Thoracic aorta (tissue), 2 donors: ENCODE measurements at places on chromosomes 6 and 20. TPM values are rescaled to one million over a fixed set of nuclear protein-coding genes. Genes with fewer than 3 reads are reported as not detected.
A peak's percentile ranks its signal among the peaks of the same experiment; 100 is the strongest.

DNA sequence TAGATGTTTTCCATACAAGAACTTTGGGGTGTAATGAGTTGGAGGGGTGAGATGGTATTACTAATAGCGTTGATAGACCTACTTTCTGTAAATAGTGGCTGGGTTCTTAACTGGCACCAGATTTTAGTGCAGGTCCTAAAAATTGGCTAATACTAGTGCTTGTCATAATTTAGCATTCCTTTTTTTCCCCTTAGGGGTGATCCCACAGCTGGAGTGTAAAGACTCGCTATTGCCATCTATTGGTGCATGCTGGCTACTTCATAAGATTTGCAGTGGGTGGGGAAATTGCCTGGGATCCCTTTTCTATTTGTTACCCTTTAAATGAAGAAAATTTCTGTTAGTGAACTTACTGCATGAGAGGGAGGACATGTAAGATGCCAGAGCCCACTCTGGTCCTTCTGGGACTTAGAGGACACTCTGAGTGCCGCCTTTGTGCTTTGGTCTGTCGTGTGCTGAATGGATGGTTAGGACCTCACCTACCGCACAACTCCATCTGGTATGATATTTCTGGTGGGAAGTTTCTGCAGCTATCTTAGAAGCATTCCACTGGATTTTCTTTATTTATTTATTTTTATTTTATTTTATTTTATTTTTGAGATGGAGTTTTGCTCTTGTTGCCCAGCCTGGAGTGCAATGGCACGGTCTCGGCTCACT lies 195.5 kb downstream of the JARID2 start:
- peaks cover 39% of the 10 kb centered on the region for H3K4me1 ChIP-seq
- DNase-seq: peak; percentile 6
- no peaks in the 10 kb centered on the region for H3K36me3 ChIP-seq
- no peak overlapping the region for H3K27ac ChIP-seq
- no peak overlapping the region for H3K4me3 ChIP-seq

DNA sequence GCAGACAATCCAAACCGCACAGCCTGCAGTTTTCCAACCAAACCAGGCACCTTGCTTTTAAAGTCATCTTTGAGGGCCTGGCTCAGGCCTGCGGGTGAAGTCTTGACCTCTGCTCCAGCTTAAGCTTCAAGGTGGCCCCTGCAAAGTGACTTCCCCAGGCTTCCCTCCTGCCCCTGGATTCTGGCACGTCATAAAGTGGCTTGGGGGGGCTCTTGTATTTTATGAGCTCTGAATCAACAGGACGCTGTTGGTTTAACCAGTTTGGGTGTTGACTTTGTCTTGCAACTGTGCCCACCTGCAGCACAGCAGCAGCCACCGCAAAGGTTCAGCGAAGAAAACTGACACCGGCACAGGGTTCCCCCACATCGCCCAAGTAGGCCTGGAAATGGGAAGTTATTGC lies 81.2 kb downstream of the NFATC2 start:
- no peak overlapping the region for H3K4me3 ChIP-seq
- peaks cover 11% of the 10 kb centered on the region for H3K4me1 ChIP-seq
- no peaks in the 10 kb centered on the region for H3K27me3 ChIP-seq
- no peaks in the 10 kb centered on the region for H3K36me3 ChIP-seq
- no peak overlapping the region for H3K27ac ChIP-seq

SLC22A2 gene
- not detected for total RNA-seq

DNA sequence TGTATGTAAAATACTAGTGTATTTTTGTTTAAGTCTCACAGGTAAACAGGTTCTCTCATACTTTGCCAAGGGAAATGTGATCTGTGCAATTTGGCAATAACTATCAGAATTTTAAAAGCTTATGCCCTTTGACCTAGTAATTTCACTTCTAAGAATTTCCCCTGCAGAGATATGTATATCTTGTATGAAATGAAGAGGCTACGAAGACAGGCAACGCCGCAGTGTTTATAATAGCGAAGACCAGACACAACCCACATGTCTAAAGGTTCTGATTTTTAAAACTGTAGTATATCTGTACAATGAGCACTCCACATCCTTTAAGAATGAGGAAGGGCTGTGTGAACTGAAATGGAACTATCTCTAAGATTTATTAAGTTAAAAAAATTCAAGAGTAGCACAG lies 7.5 kb downstream of the TRAF3IP2 start:
- no peaks in the 10 kb centered on the region for H3K27me3 ChIP-seq
- no peaks in the 10 kb centered on the region for H3K36me3 ChIP-seq
- H3K4me1 ChIP-seq: peaks cover 23% of the 10 kb centered on the region
- H3K4me3 ChIP-seq: no peak overlapping the region
- H3K27ac ChIP-seq: no peak overlapping the region

ENPP1 gene
- 27.8 TPM for total RNA-seq

DNA sequence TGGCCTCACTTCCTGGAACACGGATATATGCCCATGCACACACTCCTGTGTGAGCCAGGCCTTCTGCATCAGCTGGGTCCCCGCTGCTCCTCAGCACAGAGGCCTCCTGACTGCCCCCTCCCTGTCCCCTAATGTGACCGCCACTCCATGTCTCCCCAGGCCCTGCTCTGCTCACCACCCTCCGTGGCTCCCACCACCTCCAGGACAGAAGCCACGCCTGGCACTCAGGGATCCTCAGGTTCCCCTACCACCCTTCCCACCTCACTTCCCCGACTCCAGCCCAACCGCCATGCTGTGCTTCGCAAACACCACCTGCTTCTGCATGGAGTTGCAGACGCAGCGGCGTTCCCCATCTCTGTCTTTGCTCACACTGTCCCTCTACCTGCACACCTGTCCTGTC lies 4.3 kb upstream of the SRC start:
- no peak overlapping the region for H3K4me3 ChIP-seq
- no peaks in the 10 kb centered on the region for H3K27me3 ChIP-seq
- no peak for DNase-seq
- peaks cover 6% of the 10 kb centered on the region for H3K4me1 ChIP-seq
- H3K36me3 ChIP-seq: no peaks in the 10 kb centered on the region
- H3K27ac ChIP-seq: no peak overlapping the region

- no peaks in the 10 kb centered on the region for H3K27me3 ChIP-seq
- H3K4me3 ChIP-seq: no peak overlapping the region
- peaks cover 9% of the 10 kb centered on the region for H3K4me1 ChIP-seq
- H3K27ac ChIP-seq: no peak overlapping the region
Measured at GRCh38 chr6:39051399-39052122, 3.0 kb downstream of the GLP1R start.

DNA sequence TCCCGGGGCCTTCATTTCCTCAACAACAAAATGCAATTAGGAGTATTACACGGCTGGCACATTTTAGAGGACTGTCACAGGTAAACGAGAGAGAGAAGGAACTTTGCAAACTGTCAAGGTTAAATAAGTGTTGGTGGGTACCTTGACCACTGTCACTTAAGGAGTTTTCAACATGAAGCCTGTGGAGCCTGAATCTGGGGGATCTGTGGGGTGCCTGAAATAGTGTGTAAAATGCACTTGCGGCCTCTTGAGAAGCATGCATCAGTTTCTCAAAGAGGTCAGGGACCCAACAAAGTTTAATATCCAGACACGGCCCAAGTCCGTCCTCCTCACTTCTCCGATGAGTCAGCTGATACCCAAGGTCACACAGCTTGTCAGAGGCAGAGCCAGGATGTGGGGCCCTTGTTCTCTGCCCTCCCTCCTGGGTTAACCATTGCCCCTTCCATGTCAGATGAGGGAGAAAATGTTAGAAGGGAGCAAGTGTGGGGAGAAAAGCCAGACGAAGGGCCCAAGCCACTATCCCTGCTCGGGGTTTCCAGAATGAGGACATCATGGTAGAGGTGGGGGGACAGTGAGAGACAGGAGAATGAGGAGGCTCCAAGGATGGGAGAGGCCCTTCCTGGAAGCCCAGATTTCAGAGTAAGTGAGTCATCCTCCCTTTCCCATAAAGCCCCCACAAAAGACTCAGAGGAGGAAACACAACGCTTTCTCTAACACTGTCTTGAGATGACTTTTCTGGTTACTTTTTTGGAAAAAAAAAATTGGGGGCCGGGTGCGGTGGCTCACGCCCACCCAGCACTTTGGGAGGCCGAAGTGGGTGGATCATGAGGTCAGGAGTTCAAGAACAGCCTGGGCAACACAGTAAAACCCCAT lies 42.2 kb downstream of the C6orf132 start:
- H3K27ac ChIP-seq: no peak overlapping the region
- peaks cover 4% of the 10 kb centered on the region for H3K4me1 ChIP-seq
- no peak for DNase-seq
- no peaks in the 10 kb centered on the region for H3K27me3 ChIP-seq
- H3K4me3 ChIP-seq: no peak overlapping the region

GRCh38 chr6:43229803-43230620 lies 731 bp upstream of the DNPH1 start:
- H3K4me3 ChIP-seq: peak overlapping the region; percentile 70
- no peak for DNase-seq
- no peaks in the 10 kb centered on the region for H3K27me3 ChIP-seq
- H3K36me3 ChIP-seq: no peaks in the 10 kb centered on the region

DNA sequence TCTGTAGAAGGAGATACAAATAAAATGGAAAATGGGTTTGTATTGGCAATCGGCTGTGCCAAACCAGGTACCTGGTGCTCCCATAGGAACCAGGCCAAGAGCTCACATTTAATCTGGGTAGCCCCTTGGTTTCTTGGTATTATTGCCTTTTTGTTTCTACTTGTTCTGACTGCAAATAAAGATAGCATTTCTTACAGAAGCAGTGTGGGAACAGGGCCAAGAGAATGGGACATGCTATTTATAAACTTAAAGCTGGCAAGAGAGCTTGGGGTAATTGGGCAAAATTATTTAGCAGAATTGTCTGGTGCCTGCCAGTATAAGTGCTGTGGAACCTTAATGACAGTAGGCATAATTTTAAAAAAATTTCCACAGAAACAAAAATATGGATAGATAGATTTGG lies 113.5 kb upstream of the GLP1R start:
- H3K4me1 ChIP-seq: no peaks in the 10 kb centered on the region
- no peaks in the 10 kb centered on the region for H3K36me3 ChIP-seq
- no peaks in the 10 kb centered on the region for H3K27me3 ChIP-seq
- H3K4me3 ChIP-seq: no peak overlapping the region
- no peak overlapping the region for H3K27ac ChIP-seq
- no peak for DNase-seq

DNA sequence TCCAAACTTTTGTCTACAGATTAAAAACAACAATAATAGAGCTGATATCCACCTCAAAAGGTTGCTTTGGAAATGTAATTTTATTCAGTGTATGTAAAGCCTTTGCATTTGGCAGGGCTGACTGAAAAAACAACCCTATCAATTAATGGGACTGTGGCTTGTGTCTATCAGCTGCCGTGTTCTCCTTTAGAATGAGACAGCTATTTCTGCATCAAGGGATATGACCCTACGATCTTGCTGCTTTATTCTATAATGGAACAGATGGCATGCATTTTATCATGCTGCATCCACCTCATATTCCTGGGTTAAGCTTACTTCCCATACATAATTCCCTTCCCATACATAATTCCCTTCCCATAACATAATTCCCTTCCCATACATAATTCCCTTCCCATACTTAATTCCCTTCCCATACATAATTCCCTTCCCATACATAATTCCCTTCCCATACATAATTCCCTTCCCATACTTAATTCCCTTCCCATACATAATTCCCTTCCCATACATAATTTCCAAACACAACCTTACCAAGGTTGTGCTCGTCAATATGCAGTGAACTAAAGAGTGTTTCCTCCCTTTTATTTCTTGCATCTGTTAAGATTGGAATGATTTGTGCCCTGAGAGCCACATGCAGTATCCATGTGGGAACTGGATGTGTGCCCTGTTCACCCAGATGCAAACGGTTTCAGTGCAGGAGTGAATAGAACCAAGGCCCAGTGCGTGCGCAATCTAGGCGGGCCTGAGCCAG lies 26.8 kb downstream of the SERPINB6 start:
- no peak for DNase-seq
- no peak overlapping the region for H3K4me3 ChIP-seq
- no peaks in the 10 kb centered on the region for H3K4me1 ChIP-seq
- H3K27ac ChIP-seq: no peak overlapping the region
- peaks cover 22% of the 10 kb centered on the region for H3K36me3 ChIP-seq

DNA sequence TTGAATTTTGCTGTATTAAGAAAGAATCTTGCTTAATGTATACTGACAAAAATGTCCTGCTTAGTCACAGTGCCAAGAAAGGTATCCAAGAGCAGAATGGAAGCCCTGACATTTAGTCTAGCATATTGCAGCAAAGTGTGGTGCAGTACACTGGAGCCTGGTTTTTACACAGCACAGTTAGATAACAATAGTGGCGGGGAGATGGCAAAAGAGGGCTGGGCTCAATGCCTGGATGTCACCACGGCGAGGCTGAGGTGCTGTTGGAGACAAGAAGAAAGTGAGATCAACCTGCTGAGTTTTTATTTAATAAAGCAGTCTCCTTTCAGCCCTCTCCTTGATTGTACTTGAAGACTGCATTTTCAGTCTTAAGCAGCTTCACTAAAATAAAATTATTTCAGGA lies 426.0 kb downstream of the LMBRD1 start:
- H3K36me3 ChIP-seq: no peaks in the 10 kb centered on the region
- no peak overlapping the region for H3K4me3 ChIP-seq
- H3K4me1 ChIP-seq: no peaks in the 10 kb centered on the region

DNA sequence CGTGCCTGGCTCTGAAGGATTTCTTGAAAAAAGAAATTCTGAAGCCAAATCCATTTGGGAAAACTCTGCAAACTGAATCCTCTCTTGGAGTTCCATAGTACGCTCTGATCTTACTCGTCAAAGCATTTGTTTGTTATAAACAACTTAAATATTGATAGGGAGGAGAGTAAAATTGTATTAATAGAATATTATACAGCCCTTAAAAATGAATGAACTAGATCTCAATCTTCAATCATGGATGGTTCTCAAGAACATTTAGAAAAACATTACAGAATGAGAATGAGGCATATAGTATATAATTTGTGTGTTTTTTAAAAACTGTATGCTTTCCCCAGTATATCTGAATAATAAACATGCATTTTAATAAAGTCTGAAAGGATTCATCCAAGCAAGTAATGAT lies 24.8 kb downstream of the KCTD20 start:
- H3K27ac ChIP-seq: no peak overlapping the region
- H3K27me3 ChIP-seq: no peaks in the 10 kb centered on the region
- no peak for DNase-seq
- no peaks in the 10 kb centered on the region for H3K36me3 ChIP-seq
- no peaks in the 10 kb centered on the region for H3K4me1 ChIP-seq

GLO1 gene
- total RNA-seq: 63.1 TPM

DNA sequence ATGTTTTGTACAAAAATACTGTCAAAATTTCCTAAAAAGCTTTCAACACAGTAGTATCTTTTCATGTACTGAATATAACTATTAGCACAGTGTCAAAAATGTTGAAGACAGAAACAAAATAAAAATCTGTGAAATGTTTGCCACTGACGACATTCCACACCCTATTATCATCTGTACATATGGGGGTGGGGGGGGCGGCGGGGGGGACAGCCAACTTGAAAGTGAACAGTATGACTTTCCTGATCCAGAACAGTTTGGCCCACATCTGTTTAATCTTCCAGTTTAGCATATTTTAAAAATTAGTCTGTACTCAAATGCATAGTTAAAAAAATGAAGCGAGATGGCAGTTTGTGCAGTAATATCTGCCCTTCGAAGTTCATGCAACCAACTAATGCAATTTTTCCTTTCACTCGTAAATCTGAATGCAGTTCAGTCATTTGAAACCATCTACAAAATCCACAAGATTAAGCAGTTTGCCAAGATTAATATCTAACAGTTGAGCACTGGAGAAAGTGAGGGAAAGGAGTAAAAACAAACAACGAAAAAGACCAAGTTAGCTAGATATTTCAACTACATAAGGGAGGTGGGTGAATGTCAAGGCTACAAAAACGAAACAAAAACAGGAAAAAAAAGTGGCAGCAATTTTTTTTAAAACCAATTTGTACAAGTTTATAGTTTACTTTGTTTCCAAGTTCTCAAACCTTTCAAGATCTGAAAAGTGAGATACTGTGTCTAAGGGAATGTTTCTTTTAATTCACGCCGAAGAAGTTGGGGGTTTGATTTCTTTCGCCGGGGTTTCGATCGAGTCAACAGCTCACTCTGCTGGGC lies 1.9 kb downstream of the CITED2 start:
- H3K36me3 ChIP-seq: no peaks in the 10 kb centered on the region
- H3K4me3 ChIP-seq: peak overlapping the region; percentile 96
- peaks cover 52% of the 10 kb centered on the region for H3K4me1 ChIP-seq
